Caudate nucleus (tissue), 63 donors: ENCODE measurements at places on chromosomes 1 and 21.

- no peak for DNase-seq
These were observed 36.1 kb upstream of the RGS1 start for GRCh38 chr1:192539297-192540092.

DNA sequence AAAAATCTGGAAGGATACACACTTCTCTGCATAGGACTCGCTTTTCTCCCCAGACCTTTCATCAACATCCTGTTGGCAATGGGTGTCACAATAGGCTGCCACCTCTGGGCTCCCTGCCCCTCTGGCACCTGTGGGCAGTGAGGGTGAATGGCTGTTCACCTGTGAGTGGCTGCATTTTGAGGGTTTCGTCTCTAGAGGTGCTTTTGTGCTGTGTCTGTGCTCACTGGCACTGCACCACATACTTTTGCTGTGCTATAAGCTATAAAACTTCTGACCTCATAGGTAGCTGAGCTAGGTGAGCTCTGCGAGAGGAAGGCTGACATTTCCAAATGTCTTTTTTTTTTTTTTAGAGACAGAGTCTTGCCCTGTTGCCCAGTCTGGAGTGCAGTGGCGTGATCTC is 35.9 kb downstream of the SLC30A1 start:
- DNase-seq, result no peak

GRCh38 chr1:15573477-15573876 is 11.4 kb downstream of the AGMAT start:
- DNase-seq, result no peak

GRCh38 chr1:89475269-89475668 is 49.4 kb upstream of the LRRC8B start:
- DNase-seq, result no peak

- peak; percentile 82 for DNase-seq
These were observed 20.2 kb downstream of the LDLRAP1 start for GRCh38 chr1:25563330-25564215.

DNA sequence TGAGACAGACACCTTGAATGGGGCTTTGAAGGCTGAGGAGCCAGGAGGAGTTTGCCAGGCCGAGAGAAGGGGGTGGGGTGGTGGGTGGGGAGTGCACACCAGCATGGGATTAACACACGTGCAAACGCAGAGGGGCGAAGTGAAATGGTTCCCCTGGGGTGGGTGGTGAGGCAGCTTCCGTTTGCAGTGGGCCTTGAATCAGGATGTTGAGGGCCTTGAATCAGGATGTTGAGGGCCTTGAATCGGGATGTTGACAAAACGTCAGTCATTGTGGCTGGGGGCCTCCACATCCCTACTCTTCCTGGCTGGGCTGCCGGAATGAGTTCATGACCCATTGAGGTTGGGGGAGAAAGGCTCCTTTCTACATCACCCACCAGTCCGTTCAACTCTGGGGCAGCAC is 16.6 kb downstream of the LDLRAP1 start:
- no peak for DNase-seq

DNA sequence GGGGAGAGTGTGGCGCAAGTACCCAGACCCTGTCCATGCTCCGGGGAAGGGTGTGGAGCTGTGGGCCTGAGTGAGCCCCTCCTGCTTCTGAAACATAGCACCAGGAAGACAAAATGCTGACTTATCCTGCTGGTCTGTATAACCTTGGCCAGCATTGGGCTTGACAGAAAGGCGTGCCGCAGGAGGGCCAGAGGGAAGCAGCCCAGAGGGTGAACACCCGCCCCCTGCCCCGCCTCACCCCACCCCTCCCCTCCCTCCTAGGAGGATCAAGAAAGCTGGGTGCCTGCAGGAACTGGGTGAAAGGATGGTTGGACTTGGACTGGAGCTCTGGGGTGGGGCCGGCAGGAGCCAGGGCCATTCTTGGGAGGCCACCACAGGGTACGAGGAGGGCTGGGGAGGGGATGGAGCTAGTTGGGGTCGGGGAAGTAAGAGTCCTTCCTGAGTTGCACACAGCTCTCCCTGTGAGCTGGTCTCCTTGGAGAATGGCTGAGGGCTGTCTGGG is 27.1 kb downstream of the PTPRF start:
- no peak for DNase-seq

DNA sequence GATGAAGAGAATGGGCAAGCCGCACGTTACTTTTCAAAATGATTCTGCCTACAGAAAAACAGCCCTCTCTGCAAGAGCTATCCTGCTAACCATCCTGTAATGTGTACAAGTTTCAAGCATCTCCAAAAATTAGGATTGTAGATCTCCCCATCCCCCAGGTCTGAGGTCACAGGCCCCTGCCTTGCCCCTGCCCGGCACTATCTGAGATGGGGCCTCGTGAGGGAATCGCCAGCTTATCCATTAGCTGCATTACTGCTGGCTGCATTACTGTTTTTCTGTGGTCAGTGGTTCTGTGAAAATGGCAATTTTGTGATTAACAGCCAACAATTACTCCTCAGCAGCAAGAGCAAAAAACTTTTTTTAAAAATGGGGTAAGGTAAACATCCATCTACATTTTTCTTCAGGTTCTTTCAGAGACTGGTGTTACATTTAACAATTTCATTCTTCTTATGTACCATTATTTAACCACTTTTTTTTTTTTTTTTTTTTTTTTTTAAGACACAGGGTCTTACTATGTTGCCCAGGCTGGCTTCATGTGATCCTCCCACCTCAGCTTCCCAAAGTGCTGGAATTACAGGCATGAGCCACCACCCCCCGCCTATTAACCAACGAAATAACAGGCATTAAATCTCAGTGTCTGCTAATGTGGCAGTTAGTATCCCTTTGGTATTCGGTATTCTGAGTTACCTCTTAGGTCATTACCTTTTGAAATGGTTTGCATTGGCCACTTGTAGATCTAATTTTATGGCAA is 83.8 kb downstream of the MRPL37 start:
- no peak for DNase-seq

DNA sequence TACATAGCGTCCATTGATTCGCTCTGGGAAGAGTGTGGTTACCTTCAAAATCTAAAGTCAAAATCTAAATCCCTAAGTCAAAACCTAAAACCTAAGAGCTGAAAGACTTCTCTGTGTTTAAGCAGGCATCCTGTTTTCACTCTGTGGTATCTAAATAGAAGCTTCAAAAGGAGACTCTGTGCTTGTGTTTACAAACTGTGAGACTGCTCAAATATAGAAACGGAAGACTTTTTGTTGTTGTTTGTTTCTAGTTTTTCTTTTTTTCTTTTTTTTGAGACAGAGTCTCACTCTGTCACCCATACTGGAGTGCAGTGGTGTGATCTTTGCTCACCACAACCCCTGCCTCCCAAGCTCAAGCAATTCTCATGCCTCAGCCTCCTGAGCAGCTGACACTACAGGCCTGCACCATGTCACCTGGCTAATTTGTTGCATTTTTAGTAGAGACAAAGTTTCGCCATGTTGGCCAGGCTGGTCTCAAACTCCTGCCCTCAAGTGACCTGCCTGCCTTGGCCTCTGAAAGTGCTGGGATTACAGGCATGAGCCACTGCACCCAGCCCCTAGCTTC is 425.9 kb downstream of the SMYD3 start:
- no peak for DNase-seq

GRCh38 chr1:77068013-77068412 is 151.2 kb downstream of the PIGK start:
- DNase-seq, result no peak

DNA sequence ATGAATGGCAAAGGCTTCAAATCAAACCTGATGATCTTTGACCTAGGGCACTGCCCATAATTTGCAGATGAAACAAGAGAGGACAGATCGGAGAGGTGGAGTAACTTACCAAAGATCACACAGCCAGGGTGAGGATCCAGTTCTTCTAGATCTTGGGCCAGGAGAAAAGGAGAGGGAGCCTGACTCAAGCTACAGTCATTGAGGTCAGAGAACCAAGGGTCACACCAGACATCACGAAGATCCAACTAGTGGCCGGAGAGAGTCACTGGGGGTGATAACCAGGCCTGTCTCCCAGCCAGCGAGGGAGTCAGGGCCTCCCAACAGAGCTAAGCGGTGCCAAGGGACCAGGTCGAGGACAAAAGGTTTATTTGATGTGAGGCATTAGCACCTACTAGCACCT is 115.0 kb downstream of the RIPK4 start:
- no peak for DNase-seq

DNA sequence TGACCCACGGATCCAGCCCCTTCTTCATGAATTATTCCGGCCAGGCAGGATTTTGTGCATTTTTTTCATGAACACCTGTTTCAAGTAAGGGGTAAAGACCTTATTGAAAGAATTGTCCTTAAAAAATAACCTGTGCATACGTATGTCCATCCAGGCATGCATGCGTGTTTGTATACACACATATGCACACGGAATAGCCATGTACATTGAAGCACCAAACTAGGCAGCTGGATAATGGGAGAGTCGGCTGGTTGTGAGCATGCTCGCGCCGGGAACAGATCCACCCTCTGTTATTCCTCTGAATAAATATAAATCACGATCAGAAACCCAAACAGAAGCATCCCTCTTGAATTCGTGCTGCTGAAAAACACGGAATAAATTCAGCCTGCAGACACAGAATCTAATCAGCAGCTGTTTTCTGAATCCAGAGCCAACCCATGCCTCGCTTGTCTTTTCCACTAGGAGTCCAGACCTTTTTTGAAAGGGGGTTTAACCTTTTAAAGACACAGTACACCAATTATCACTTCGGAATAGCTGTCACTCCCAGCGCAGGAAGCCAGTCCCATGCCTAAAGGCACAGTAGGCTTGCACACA is at the start of gene HIVEP3:
HIVEP3 (minus strand) TSS at position 473 of the 594 bp plus-strand sequence.
- peak; percentile 54 for DNase-seq

- DNase-seq, result no peak
These were observed 27.2 kb upstream of the EPS8L3 start for GRCh38 chr1:109790735-109791494.

- DNase-seq, result no peak
These were observed 7.3 kb downstream of the TMEM82 start for GRCh38 chr1:15749399-15750291.

GRCh38 chr1:223824712-223825111 is 21.0 kb downstream of the TP53BP2 start:
- no peak for DNase-seq

- DNase-seq, result no peak
These were observed 112.4 kb downstream of the POU2F1 start for GRCh38 chr1:167333124-167333523.

- DNase-seq, result no peak
These were observed 253.5 kb downstream of the NTNG1 start for GRCh38 chr1:107394301-107394700.

GRCh38 chr1:177116941-177117340 is 47.6 kb downstream of the ASTN1 start:
- no peak for DNase-seq

- DNase-seq, result no peak
These were observed 123.2 kb downstream of the NR5A2 start for GRCh38 chr1:200150721-200151120.

DNA sequence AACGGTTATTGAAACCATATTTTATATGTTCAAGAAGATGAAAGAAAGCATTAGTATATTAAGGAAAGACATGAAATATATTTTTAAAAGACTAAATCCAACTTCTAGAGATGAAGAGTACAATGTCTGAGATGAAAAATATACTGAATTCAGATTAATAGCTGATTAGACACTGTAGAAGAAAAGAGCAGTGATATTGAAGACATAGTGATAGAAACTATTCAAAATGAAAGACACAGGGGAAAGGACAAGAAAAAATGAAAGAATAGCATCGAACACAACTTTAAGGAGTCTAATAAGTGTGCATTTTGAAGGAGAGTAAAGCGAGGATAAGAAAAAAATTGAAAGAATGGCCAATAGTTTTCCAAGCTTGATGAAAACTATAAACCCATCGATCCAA is 11.2 kb upstream of the IFNAR1 start:
- no peak for DNase-seq

GRCh38 chr1:167060141-167061072 is 29.8 kb downstream of the GPA33 start:
- DNase-seq, result no peak

GRCh38 chr21:39688010-39688409 is 57.0 kb upstream of the IGSF5 start:
- DNase-seq, result no peak

- no peak for DNase-seq
These were observed 215.5 kb downstream of the KCNJ6 start for GRCh38 chr21:37700641-37701202.

- no peak for DNase-seq
These were observed 12.6 kb upstream of the RCSD1 start for GRCh38 chr1:167617153-167618147.

- DNase-seq, result no peak
These were observed 96.4 kb upstream of the HOOK1 start for GRCh38 chr1:59718064-59718988.

GRCh38 chr1:234933475-234933874 is 195.2 kb downstream of the TOMM20 start:
- DNase-seq, result no peak

- DNase-seq, result no peak
These were observed 14.9 kb downstream of the MAP3K7CL start for GRCh38 chr21:29145354-29145782.

DNA sequence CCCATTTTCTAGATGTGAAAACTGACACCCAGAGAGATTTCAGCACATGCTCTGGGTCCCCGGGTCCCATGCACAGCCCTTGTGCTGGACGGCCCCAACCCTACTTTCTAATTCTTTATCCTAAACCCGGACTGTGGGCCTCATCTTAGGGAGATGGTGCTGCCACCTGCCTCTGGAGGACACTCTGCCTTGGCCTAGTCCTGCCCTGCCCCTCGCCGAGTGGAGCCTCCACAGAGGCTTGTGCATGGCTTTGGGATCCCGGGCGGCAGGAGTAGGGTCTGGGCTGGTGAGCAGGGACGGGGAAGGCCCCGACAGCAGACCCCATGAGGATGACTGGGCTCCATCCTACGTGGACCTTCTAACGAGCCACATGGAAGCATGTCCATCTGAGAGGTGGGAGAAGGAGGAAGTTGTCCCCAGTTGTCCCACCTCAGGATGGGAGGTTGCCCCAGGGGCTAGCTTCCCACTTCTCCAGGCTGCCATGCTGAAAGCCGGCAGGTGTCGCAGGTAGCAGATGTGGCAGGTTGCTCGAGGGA is 12.4 kb downstream of the MX2 start:
- no peak for DNase-seq

- DNase-seq, result no peak
These were observed 37.8 kb downstream of the MIS18A start for GRCh38 chr21:32240851-32241687.

DNA sequence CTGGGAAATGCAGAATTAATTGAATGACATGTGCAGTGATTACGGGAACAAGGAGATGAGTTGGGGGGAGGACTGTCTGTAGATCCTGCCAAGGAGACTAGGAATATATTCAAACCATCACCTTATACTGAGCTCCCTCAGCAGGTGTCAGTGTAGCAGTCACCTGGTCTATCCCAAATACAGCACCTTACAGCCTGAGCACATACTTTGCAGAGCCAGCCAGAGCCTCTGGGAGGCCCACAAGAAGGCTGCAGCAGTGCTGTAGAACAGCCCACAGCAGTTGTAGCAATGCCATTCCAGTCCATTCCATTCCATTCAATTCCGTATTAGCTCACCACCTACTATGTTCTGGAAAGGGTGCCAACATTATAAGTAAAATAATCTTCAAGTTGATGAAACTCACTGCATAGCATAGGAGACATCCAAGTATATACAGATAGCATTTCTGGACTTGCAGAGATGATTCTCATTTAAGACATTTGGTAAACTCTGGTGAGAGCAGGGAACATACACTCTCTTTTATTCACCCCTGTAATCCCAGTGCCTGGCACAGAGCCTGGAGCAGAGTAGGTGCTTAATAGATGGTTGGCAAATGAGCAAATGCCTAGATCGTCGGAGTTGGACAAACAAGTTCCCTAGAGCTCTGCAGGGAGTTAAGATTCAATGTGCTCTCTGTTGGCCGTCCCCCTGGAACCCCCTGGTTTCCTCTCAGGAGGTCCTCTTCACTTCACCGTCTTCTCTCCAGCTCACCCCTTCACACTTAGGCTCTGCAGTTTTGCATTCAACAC is 44.7 kb downstream of the KCNC4 start:
- DNase-seq, result no peak
